ENCODE measurements at places on chromosomes 4 and X.

DNA sequence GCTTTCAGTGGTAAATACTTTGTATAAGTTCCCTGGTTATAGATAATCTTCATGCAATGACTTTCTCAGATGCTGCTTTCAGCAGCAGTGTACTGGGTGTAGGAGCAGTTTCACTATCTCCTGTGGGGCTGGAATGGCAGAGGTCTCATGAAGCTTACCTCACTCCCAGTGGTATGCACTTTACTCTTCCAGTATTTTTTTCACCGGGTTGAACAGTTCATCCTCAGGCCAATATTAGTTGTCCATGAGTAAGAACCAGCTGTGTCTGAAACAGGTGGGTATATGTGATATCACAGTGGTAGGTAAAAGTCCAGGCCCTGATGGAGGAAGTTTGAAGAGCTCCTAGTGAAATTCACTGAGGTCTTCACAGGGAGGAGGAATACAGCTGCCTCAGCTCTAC, 351.5 kb upstream of the EMCN start:
- no peak for DNase-seq

GRCh38 chrX:156001001-156001666, 3.6 kb downstream of the IL9R start:
- no peak for DNase-seq

DNA sequence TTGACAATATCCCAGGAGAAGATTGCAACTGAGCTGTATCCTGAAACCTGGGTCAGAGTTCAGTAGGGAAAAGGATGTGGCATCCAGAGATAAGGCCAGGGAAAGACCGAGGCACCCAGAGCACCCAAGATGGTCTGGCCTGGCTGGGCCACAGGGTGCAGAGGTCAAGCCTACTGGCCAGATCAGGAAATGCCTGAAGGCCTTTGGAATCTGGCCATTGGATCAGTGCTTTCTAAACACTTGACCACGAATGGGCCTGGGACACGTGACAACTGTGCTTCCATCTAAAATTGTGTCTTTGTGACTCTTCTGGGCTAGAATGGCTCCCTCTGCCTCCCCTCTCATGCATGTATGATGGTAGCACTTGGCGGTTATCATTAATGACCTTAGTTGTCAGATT, 316.9 kb downstream of the EVC2 start:
- DNase-seq = no peak

GRCh38 chrX:7170898-7171297, 22.9 kb upstream of the PUDP start:
- peak; percentile 15 for DNase-seq

- no peak for DNase-seq
These were observed 59.3 kb upstream of the SOD3 start for GRCh38 chr4:24736066-24736465.

DNA sequence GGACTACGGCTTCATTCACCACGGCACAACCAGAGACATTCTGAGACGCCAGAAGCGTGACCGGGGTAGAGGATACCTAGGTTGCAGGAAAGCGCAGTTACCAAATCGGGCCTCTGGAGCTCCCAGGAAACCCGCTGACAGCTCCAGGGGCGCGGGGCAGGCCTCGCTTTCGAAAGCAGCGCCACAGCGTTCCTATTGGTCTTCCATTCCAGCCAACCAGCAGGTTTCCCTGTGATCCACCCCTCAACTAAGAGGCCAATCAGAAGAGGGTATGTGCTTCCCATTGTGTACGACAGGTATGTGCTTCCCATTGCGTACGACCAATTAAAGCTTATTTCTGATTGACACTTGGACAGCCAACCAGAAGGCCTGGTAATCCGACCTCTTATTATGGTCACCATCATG, 14.9 kb downstream of the SNX12 start:
- no peak for DNase-seq

GRCh38 chr4:38752941-38753806, 29.6 kb downstream of the TLR10 start:
- DNase-seq = no peak
